HT-29 (cell line): ENCODE measurements at places on chromosomes 6 and 20. TPM values are rescaled to one million over a fixed set of nuclear protein-coding genes. Genes with fewer than 3 reads are reported as not detected.

The RSPH4A gene
- 0.31 TPM in 1 of 2 replicates, not detected in the other for total RNA-seq

The RIPPLY2 gene
- total RNA-seq, result not detected in 2 replicates

The INSM1 gene
- total RNA-seq, result 1.0 and 1.2 TPM in 2 replicates

DNA sequence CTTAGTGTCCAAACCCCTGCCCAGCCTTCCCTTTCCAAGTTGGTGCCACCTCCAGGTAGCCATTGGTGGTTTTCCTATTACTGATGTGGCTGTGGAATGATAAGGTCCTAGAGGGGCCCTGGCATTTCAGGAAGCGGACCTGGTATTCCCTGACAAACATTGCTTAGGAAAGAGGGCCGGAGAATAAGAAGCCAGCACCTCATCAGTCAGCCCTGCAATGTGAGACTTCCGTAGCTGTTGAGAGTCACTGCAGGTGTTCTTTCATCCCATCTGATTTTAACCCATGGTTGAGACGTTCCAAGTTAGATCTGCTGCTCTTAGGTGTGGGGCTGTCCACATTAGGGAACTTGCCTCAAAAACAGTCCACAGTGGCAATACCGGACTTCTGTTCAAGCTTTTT, 14.8 kb upstream of the NPEPL1 start:
- DNase-seq, result no peak

DNA sequence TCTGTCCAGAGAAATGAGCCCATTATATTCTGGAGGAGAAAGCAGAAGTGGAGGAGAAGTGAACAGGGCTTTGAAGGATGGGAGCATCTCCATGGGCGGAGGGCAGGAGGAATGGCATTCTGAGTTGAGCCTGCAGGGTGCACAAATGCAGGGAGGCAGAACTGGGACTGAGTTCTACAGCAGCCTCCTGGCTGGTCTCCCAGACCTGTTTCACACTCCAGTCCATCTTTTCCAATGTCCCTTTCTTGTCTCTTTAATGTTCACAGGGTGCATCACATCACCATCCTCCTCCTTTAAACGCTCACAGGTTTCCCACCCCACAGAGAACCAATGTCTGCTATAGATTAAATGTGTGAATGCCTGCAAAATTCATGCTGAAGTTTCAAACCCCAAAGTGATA, 302.9 kb downstream of the PTPRT start:
- DNase-seq, result no peak

DNA sequence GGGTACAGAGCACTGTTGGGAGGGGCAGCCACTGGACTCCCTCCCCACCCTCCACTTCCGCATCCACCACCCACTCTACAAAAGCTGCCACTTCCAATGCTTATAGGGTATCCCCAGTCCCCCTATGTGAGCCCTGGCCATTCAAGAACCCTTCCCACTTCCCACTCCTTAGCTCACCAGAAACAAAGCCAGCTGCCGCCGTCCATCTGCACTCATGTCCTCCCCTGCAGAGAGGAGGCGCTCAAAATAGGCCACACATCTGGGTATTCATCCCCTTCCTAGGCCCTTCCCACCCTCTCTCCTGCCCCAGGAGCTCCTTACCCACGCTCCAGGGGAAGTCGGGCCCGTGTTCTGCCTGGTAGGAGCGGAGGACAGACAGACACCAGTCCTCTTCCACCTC, 6.5 kb upstream of the LY6G5C start:
- DNase-seq, result no peak

- no peak for DNase-seq
These were observed 31.3 kb upstream of the SH3BGRL2 start for GRCh38 chr6:79599725-79600259.

DNA sequence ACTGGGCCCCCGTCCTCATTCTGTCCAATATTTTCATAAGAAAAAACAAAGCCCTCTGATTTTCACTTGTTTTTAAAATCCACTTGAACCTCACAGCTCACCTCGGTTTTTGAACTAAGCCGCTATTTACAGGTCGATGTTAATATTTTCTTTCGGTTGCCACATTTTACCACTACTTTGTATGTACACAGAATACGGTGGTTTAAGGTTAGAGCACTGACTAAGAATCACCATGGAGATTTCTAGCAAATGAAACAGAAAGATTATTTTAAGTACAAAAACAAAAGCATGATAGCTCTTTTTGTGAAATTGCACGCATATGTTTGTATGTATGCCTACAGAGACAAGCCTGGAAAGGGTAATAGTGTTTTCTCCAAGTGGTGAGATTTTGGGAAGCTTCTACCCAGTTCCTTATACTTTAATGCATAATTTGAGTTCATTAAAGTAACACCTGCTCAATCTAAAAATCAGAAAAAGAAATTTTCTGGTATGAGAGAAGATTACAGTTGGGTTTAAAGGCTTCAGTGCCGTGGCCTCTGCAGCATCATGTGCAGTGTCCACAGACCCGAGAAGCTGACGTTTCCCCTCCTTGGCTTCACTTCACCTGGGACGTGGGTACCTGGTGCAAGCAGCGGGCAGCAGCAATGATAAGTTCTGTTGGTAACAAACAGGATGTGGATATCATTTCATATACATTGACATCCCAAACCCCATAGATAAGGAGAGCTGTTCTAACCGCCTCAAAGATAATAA, 144.0 kb downstream of the UST start:
- no peak for DNase-seq

GRCh38 chr20:1185316-1185741, 548 bp upstream of the TMEM74B start:
- DNase-seq, result peak; percentile 7

DNA sequence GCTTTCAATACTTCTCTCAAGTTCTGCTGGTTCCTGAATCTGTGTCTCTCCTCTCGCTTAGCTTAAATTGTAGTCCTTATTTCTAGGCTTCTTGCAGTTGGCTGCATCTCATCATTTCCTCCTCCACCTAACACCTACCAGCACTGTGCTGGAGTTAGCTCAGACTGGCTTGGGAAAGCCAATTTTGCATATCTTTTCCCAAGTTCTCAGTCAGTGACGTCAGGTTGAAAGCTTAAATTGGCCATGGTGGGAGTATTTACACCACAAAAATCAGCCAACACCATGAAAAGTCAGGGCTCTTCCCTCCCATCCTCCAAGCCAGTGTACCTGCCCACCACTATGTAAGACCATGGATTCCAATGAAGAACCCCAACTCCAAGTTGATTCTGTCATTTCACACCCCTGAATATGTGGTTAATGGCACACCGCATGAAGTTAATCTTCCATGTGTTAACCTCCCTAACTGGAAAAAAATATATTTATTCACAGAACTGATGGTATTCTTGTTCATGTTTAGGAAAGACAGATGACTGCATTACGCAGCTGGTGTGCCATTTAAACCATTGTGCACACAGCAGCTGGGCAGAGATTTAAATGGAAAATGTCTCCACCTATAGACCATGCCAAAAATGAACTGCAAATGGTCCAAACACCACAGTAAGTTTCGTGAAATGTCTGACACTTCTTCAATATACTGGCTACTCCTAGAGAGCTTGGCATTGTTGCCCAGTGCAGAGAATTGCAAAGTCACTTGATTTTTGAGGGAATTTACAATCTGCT, 274.1 kb upstream of the MAP3K7 start:
- DNase-seq, result peak; percentile 8

GRCh38 chr6:24694198-24694597, 24.8 kb downstream of the C6orf62 start:
- DNase-seq, result no peak

- no peak for DNase-seq
These were observed 38.2 kb downstream of the C6orf132 start for GRCh38 chr6:42104095-42104803.

DNA sequence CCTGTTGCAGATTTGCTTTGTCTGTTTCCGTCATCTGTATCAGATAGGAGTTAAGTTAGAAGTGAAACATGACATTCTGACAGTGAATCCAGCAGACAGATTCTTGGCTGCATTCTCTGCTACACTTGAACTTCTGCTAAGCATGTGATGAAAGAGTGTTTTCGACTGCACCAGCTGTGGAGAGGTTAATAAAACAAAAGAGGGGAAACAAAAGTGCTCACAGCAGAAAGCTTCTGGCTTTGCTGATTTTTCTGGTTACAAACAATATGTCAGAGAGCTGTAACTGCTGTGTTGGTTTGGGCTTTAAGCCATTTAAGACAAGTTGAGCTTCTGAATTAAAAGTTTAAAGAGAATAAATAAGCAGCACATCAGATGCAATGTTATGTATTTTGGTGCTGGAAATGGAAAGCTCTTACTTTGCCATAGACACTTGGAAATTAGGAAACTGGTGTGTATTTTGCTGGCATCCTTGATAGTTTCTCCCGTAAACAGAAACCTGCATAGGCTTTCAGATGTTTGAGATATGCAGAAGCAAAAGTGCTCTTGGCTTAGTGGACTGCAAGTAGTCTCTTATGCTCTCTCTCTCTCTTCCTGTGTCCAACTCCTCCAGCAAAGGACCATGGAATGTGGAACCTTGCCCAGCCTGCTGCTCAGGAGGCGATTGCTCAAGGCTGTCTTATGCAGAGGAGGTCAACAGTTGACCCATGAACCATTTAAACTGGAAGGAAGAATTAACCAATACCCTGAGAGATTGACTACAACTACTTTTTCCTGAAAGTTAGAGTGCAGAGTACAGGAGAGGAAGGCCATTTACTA, 104.9 kb downstream of the RPS12 start:
- DNase-seq, result peak; percentile 49

GRCh38 chr6:50837589-50838445, 19.1 kb downstream of the TFAP2B start:
- no peak for DNase-seq

- no peak for DNase-seq
These were observed 14.0 kb downstream of the SLC17A9 start for GRCh38 chr20:62966212-62967148.

DNA sequence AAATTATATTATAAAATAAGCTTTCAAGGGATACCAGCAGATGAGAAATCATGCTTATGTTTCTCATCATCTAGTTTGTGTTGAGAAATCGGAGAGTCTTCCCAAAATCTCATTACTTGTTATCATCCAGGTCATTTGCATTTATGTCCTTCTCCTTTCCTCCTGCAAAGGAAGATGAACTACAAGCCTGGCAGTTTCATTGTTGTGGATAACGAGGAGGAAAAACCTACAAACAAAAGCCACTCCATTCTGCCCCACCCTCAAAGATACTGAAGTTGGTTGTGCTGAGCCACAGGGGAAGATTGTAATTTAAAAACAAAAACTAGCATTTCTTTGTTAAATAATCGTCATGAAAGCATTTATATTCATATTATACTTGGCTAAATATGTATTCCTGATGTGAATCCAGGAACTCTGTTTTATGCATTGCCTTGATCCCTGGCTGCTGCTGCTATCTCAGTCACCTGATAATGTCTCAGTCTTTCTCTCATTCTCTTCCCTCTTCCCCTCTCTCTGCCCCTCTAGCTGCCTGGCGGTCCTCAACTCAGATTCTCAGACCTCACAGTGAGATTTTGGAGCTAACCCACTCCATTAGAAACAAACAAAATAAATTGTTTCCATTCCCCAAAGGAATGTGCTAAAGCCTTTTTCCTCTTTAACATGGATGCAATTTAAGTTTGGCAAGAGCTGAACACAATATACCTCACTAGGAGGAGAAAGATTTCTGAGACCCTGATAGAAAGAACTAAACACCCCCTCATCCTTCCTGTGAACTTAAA, 185.3 kb downstream of the ADAT2 start:
- no peak for DNase-seq
